Foreskin fibroblast (primary cell): ENCODE measurements at places on chromosomes 12 and 14.

GRCh38 chr12:50326590-50327284 lies 43.4 kb upstream of the LIMA1 start:
- peak; percentile 74 for DNase-seq

DNA sequence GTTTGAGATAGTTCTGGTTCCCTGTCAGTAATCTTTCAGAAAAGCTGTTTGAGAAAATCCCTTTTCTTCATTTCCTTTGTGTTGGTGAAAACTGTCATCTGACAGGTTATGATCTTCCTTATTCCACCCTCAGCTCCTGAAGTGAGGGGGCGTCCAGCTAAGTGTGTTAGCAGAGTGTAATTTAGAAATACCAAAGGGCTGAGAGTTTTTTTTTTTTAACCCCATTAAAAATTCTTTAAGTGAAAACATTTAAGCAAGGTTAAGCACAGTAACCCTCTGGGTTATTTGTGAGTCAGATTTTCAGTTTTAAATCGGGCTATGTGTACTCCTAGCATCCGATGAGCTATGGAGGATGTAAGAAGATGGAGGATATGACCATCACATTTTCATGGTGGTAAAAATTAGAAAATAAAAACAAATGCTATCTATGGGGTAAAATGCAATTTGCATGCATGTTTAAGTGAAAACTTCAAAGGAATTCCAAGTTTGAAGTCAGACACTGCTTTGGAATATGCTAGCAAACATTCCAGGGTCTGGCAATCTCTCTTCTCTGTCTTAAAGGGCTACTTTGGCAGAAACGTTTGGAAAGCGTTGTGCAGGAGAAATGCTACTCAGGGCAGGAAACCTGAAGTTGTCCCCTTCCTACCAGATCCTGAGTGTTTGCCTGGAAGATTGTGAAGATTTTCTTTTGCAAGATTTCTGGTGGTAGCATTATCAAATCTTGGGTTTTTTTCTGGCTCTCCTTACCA lies 197.0 kb upstream of the PRICKLE1 start:
- DNase-seq, result peak; percentile 41

- no peak for DNase-seq
Observed at GRCh38 chr12:22231836-22232235, 102.7 kb downstream of the ST8SIA1 start.

GRCh38 chr12:80059102-80059501 lies 40.2 kb upstream of the OTOGL start:
- no peak for DNase-seq

- no peak for DNase-seq
Observed at GRCh38 chr12:116074686-116075085, 202.8 kb downstream of the MED13L start.

- peak; percentile 4 for DNase-seq
Observed at GRCh38 chr12:71999795-72000194, 61.1 kb downstream of the TPH2 start.

DNA sequence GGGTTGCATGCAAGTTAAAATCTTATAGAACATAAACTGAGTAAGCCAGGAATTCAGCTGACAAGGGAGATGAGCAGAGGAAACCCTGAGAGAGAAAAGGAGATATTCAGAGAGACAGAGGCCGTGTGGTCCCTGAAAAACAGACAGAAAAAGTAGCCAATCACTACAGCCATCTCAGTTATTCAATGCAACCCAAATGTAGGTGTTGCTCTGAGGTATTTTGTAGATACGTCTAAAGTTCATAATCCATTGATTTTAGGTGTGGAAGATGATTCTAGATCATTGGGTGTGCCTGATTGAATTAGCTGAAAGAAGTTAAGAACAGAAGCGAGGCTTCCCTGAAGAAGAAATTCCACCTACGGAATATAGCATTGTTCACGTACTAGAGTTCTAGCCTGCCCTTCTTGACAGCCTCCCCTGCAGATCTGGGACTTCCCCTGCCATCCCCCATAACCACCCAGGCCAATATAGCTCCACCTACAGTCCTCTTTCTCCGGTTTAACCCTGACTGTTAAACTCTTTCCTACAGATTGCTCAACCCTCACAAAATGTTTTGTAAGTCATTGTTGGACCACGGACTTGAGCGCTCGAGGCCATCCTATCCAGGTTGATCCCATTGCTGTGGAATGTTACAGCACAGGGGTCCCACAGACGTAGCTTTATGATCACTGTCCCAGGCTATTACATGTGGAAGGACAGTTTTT lies 21.7 kb downstream of the AICDA start:
- DNase-seq, result no peak

DNA sequence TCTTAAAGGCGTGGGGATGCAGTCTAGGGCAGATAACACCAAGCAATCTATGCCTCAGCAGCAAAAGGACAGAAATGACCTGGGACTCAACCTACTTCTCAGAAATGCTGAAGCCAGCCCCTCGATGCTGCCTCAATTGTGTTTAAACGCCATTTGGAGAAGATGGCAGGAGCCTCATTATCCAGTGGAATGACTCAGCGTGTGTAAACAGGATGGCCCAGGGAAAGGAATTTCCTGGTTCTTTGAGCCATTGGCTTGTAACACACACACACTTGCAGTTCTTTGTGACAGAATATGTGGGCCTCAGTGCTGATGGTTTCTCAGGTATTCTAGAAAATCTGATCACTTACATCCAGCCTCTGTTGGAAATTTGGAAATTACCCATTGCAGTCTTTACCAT lies 154.3 kb downstream of the NTF3 start:
- DNase-seq, result peak; percentile 42

DNA sequence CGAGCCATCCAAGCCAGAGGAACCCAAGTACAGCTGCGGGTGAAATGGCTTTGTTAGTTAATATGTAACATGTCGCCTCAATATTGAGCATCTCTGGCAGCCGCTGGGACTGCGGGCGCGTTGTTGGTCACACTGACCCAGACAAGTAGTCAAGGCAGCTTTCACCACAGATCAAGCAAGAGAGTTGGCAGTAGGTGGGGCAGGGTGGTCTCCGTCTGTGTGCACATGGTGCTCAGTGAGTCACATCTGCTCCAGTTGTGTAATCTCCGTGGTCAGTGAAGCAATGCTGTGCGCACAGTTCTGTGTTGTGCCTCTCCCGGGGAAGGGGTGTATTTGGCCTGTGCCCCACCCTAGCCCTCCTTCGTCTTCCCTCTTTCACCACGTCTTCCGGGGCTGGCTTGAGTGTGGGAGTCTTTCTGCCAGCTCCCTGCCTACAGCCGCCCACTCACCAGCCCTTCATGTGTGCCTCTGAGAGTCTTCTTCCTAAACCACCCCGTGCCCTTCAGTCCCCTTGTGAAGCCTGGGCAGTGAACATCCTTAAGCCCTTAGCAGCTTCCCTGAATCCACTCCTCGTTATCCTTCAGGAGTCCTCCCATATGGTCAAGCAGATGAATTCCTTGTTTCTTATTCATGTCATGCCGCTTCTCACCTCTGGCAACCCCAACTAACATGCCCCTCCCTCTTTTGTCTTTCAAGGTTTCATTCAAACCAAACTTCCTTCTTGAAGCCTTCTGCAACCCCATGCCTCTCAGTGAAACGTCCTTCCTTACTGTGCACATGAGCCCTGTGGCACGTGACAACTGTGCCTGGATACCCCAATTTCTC lies 242.1 kb downstream of the CACNA1C start:
- peak; percentile 67 for DNase-seq

DNA sequence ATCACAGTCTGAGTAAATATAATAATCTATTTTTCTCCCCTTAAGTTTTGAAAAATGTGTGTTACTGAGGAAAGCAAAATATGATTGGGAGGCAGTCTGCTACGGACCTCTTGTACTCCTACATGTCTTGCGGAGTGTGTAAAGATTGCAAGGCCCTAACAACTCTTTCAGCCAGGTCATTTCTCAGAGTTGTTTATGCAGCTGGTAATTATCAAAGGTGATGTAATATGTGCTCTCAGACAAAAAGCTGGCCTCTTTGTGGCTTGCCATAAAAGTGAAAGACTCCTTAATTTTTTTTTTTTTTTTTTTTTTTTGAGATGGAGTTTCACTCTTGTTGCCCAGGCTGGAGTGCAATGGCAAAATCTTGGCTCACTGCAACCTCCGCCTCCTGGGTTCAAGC lies 40.5 kb upstream of the MON2 start:
- peak; percentile 65 for DNase-seq

DNA sequence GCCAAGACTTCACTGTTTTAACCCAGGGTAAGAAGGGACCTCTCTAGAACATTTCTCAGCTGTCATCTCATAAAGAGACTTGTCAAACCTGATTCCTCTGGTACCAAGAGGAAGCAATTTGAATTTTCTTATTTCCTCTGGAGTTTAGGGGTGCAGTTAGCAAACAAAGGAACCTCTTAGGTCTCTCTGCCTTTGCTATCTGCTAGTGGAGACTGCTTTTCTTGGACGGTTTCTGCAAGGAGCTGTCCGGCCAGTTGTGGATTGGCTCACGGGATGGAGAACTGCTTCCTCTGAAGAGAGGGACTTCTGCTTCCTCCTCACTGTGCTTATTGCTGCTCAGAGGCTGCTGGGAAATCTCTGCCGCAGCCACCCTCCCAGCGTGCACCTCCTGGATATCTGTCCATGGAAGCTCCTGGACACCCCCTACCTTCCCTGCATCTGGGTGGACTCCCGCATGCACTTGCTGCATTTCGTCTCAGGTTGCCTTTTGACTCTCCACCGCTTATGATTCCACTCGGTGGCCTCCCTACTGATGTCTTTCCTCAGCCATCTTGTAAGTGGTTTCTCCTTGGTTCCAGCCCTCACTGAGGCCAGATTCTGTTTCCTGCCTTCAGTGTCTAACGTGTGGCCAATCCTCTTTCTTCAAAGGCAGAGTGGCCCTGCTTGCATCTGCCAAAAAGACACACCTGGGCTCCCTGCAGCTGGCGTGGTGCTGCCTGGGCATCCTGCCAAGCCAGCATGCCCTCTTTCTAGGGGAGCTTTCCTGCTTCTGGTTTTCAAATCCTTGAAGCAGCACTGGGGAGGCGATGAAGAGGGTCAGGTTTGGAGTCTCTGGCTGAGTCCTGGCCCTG lies 187.3 kb downstream of the CHST11 start:
- no peak for DNase-seq

DNA sequence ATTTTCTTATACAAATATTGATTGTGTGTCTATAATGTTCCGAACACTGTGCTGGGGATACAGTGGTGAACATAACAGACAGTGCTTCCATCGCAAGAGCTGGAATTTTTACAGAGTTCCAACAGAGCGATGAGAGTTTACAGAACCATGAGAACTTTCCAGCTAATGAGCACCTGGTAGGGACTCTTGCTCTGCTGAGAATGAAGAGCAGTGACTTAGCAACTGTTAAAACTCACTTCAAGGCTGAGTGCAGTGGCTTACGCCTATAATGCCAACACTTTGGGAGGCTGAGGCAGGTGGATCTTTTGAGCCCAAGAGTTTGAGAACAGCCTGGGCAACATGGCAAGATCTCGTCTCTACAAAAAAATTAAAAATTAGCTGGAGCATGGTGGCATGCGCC lies 113.8 kb upstream of the DIO2 start:
- no peak for DNase-seq

DNA sequence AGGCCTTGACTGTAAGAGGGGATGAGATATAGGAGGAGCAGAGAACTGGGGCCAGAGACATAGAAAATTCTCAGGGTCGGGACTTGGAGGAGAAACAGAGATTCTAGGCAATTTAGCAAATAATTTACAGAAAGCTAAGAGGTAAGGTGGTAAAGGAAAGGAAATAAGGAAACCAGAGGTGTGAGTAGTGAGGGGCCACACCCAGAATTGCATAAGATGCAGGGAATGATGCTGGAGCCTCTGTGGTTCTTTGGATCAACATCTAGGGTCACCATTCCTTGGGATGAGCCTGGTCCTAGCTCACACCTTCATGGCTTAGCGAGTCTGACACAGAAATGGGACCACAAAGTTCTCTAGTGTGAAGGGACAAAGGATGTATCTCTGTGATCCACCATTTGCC lies 949 bp upstream of the SDR9C7 start:
- no peak for DNase-seq

- no peak for DNase-seq
Observed at GRCh38 chr12:85580562-85581168, 255.5 kb downstream of the RASSF9 start.

- DNase-seq, result no peak
Observed at GRCh38 chr12:95738024-95738611, 52.4 kb downstream of the NTN4 start.

DNA sequence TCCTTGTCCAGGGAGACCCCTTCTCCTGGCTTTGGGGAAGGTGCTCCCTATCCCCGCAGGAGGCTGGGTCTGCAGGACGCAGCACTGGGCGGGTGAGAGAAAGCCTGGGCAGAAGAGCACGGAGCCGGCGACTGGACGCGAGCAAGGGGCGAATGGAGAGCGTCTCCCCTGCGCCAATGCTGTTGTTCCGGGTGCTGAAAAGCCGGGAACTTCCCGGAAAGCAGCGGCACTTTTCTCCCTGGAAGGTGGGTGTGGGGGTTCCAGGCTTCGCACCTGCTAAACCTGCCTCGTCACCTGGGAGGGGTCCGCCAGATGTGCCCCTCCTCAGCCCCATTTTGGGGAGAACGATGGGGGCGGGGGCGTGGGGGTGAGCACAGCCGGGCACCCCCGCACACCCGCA lies 417.1 kb upstream of the TMTC1 start:
- peak; percentile 15 for DNase-seq

DNA sequence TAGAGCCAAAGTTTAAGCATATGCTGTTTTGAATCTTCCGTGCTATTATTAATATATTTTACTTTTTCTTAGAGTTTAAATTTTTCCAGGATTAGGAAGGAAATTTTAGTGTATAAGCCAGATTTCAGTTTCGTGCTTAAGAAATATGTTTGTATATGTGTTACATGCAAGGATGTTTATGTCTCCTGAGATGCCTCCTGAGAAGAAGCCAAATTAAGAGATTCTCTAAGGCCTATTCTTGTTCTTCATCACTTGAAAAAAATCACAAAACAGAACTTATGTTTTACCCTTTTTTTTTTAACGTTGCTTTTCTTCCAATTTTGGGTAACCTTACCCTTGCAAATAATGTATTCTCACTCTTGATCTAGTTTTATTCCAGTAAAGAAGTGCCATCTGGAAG lies 412.7 kb downstream of the TMTC2 start:
- no peak for DNase-seq

- no peak for DNase-seq
Observed at GRCh38 chr14:24935796-24936195, 114.2 kb downstream of the STXBP6 start.

DNA sequence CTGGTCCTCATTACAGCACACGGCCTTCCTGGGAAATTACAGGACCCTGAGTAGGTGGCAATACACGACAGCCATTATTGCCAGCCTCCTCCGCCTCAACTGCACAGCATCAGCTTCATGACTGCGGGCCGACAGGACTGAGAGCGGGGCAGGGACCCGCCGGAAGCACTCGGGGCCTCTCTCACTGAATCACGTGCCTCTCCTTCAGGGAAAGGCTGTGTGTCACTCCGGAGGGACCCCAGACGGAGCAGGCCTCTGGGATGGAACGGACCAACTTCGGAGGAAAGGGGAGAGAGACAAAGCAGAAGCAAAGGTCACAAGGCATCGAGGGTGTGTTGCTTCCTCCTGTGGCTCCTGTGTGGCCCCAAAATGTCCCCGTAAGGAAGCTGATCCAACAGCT lies 90.0 kb downstream of the RNF34 start:
- DNase-seq, result no peak

GRCh38 chr14:54796961-54797360 lies 105.7 kb downstream of the GCH1 start:
- DNase-seq, result peak; percentile 79
